Fibroblast of lung (primary cell): ENCODE measurements at places on chromosomes 3 and 15.

- DNase-seq = peak; percentile 33
Observed at GRCh38 chr3:129837065-129837642, 56.4 kb downstream of the TMCC1 start.

- peak; percentile 60 for DNase-seq
Observed at GRCh38 chr3:126523745-126524428, at the start of gene CHST13. Gene CHST13 (plus strand): TSS chr3:126524155. CDS start chr3:126524333, 178 bp downstream.

DNA sequence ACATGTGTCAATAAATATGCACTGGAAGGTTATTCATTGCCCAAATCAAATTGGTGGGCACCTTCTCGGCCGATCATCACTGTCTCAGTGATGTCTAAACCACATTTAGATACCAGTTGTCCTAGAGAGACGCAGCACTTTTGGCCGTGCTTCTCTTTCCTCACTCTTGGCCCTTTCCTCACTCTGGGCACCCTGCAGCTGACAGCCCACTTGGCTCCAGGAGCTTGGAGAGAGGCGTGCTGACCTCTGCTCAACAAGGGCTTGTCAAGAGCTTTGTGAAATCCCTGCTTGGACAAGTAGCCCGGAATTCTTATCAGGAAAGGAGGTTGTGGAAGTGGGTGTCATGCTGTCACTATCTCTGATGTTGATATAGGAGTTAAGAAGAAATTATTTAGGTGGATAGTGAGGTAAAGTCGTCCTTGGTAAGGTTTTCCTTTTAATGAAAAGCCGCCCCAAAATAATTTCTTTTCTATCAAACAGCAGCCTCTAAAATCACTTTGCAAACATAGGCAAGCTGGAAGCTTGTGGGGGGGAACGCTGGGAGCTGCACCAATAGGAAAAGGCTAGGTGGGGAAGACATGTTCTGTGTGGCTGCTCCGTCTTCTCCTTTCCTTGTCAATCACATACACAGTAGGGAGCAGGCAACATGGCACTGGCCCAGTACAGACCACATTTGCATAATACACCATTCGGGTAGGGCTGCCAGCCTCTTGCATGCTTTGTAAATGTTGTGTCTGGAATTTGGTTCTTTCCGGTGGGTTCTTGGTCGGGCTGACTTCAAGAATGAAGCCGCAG, 126.8 kb upstream of the UBE3A start:
- no peak for DNase-seq

DNA sequence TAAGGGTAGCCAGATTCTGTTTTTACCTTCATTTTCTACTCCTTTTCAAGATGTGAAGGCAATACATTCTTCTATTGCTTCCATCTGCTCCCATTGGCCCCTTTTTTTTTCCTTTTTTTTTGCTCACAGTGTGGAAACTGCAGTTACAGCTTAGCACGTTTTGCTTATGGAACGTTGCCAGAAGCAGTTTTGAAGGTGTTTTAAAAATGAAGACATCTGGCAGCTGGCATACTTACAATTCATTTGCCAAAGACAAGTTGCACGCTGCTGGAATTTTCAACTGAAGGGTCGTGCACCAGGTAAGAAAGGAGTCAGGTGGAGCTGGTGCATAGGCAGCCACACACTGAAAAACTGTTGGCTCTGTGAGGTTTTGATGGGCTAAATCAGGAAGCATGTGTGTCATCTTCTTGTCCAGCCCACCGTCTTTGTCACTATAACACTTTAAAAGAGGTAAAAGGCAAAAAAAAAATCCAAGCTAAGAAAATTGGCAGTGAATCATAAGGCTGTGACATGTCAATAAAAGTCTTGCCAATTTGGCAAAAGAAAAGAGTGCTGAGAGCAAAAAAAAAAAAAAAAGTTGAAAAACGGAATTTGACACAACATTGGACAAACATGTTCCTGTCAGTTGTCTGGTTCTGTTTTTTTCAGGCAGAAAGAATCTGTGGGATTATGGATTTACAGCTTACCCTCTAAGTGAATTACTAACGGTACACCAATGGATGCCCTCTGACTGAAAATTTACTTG, 225.4 kb upstream of the SOX2 start:
- peak; percentile 3 for DNase-seq

GRCh38 chr3:169764312-169764881, 463 bp downstream of the TERC start:
- DNase-seq = peak; percentile 68

DNA sequence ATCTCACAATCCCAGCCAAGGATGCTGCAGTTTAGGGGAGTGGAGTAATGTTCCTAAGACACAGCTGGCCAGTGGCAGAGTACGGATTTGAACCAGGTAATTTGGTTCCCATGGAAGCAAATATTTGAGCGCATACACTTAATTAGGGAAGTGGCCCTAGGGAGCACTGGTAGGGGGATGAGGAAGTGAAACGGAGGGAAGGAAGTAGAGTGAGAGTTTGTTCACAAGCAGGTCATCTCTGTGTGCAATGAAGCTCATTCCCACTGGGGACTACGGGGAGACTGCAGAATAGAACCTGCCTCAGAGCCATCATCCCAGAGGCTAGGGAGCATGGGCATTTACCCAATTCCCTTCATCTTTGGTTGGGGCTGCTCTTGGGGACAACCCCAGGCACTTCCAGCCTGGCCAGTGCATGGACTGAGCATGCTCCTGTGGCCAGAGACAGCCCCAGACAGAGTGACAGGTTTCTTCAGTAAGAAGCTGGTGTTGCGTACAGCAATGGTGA, 317.2 kb upstream of the PROK2 start:
- DNase-seq = no peak

- no peak for DNase-seq
Observed at GRCh38 chr3:40718681-40719080, 193.9 kb downstream of the ZNF621 start.
